Large intestine (tissue), 12 donors: ENCODE measurements at places on chromosomes 12 and 14. TPM values are rescaled to one million over a fixed set of nuclear protein-coding genes. Genes with fewer than 3 reads are reported as not detected.

The LRP1-AS gene
- 1.7 TPM for polyA plus RNA-seq

The PLEKHG7 gene
- polyA plus RNA-seq = 0.54 TPM

The DHRS2 gene
- polyA plus RNA-seq = 0.84 TPM

The TAS2R20 gene
- polyA plus RNA-seq = 2.5 TPM
